ENCODE measurements at places on chromosomes 3 and 15. TPM values are rescaled to one million over a fixed set of nuclear protein-coding genes. Genes with fewer than 3 reads are reported as not detected.

Gene TMCO5A
- total RNA-seq: not detected

Gene CCDC80
- 29.1 TPM for total RNA-seq

Gene PSMA4
- 584 TPM for total RNA-seq

Gene RTP4
- 4.4 TPM for total RNA-seq

GRCh38 chr3:130340766-130341165, 4.7 kb upstream of the COL6A5 start:
- DNase-seq: no peak

- DNase-seq: peak; percentile 49
Observed at GRCh38 chr15:65870889-65871533, 1.7 kb downstream of the RAB11A start.

Gene ACY1
- total RNA-seq: 50.0 TPM

DNA sequence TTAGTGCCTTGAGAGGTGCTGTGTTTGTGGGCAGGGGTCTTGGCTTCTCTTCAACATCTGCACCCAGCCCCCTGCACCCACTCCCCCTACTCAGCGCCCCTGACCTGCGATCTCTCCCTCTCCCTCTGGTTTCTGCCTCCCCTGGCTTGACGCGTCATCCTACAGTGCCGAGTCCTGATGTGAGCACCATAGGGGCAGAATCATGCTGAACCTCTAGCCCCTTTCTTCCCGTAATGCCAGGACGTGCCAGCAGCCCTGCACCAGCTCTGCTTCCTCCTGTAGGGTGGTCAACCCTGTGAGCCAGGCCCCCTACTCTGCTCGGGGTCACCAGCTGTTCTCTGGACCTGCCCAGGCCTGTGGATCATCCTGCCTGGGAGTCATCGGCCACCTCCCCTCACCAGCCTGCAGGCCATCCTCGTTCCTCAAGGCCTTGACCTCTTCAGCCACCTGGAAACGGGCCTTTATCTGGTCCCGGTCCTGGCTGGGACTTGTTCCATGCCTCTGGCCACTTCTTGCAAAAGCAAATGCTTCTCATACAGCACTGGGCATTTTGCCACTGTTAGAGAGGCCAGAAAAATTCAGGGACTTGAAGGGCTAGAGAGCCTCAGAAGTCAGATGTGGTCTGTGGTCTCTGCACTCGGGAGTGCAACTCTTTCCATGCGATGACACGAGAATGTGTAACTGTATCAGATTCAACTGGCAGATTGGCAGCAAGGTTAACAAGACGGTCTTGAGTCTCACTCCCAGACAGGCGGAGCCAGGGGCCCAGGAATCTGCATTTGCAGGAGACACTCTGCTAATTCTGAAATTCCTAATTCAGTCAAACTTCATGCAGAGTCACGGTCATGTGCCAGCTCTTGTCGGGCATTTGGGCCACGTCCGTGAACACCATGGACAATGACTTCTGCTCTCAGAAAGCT, 16.7 kb upstream of the KLF15 start:
- peak; percentile 65 for DNase-seq

GRCh38 chr15:68502398-68502901, 70.5 kb upstream of the ITGA11 start:
- no peak for DNase-seq

Gene PRSS50
- total RNA-seq: not detected

GRCh38 chr3:38004415-38005075, 14.0 kb downstream of the VILL start:
- DNase-seq: peak; percentile 62

GRCh38 chr3:45012577-45012976, 13.5 kb upstream of the CLEC3B start:
- DNase-seq: no peak

DNA sequence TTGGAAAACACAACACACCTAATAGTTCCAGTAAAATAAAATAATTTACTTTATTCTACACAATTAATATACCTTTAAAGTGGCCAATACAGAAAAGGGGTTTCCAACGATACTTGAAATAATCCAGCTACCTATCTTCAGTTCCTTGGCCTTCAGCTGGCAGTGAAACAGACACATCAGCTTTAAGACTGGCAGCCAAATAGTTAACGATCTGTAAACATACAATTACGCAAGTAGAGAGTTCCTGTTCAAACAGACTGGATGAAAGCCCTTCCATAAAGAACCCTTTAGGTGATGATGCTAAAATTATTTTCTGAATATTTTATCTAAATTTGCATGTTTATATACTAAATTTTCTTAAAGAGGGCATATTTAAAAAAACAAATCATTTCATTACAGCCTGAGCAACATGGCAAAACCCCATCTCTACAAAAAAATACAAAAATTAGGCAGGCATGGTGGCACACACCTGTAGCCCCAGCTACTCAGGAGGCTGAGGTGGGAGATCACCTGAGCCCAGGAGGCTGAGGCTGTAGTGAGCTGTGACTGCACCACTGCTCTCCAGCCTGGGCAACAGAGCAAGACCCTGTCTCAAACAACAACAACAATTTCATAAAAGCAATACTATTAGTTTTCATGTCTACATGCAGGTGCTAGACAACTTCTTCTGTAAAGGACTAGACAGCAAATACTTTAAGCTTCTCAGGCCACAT, 12.9 kb downstream of the DYNC1LI1 start:
- no peak for DNase-seq

Gene EPHA6
- not detected for total RNA-seq

Gene ALPK3
- 0.12 TPM for total RNA-seq

DNA sequence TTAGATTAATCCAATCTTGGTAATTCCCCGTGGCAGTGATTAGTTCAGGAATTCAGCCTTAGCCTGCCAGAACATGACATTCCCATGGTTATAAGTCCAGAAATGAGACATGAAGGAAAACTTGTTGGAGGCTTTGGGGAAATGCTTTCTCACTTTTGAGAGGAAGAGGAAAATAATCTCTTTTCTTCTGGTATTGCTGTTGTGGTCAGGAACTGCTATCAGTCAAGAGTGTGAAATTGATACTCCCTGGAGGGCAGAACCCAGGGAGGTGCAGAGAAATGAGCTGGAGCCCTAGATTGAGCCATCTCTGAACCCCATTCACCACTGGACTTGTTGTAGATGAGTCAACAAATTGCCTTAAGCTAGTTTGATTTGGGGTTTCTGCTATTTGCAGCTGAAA, 38.6 kb upstream of the APH1B start:
- peak; percentile 95 for DNase-seq

Gene CYP19A1
- 0.59 TPM for total RNA-seq

- no peak for DNase-seq
Observed at GRCh38 chr15:74381481-74381880, 14.0 kb upstream of the CYP11A1 start.

- no peak for DNase-seq
Observed at GRCh38 chr3:119357190-119357589, 63.0 kb downstream of the ARHGAP31 start.

DNA sequence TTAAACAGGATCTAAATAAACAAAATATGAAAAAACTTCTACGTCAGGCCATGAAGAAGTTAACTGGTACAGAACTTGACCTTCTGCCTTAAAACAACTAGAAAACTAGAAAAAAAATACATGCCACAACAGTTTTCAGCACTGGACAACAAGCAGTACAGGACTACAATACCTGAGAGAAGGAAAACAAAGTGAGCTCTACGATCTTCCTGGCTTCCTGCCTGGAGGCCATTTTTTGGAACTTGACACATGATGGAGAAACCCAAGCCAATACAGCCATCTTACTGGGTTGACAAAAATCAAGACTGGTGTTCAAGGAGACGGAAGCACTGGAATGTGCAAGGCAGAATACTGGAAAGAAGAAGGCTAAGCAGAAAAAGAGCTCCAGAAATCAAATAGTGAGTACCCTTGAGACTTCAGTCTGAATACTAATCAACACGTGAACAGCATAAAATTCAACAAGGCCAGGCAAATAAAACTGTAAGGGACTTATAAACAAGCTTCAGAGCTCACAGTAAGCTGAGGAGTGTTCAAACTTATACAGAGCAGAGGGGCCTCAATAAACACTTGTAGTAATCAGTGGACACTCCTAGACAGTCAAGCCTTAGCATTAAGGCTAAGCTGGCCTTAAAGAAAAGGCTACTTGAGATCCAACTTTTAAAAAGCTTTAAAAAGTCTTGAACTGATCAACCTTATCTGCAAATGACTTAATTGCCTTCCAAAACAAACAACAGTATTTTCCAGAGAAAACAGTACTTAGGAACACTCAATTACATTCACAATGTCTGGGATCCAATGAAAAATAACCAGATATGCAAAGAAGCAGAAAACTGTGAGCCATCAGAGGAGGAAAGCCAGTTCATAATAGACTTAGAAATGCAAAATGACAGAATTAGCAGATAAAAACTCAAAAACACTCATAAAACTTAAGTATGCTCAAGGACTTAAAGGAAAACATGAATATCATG, 63.2 kb downstream of the DLG1 start:
- no peak for DNase-seq

GRCh38 chr15:78241017-78241416, 6.7 kb upstream of the ACSBG1 start:
- peak; percentile 67 for DNase-seq

DNA sequence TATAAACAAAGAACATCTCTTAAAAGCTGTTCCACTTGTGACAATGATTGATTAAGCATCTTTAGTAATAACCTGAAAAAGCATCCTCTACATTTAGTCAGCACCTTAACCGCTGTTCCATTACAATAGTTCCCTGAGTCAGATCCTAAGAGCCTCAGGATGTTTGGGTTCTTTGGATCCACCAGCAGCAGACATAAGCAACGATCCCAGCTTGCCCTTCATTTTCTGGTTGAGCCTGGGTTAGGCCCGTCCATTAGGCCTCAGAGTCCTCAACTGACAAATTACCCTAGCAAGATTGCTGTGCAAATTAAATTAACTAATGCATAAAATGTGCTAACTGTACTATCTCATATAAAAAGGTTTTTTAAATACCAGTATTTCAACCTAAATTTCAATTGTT, 42.3 kb upstream of the ROBO1 start:
- no peak for DNase-seq

Gene UPK1B
- not detected for total RNA-seq

- DNase-seq: no peak
Observed at GRCh38 chr15:81286621-81287121, 37.3 kb downstream of the STARD5 start.

DNA sequence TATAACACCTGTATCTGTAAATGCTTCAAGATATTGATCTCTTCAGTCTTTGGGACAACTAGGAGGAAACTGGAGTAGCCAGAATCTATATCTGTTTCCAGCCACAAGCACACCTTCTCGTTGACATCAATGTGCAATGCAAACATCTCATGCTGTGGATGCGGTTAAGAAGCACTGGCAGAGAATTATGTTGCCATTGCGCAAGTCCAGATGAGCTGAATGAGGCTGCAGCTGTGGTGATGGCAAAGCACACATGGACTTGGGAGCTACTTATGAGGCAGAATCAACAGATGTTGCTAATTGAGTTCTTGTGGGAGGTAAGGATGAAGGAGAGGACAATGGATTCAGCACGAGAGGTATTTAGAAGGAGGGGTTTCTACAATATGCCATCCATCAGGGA, 90.9 kb downstream of the STRIT1 start:
- DNase-seq: peak; percentile 91

- DNase-seq: peak; percentile 29
Observed at GRCh38 chr15:99073008-99073717, 31.7 kb upstream of the SYNM start.

DNA sequence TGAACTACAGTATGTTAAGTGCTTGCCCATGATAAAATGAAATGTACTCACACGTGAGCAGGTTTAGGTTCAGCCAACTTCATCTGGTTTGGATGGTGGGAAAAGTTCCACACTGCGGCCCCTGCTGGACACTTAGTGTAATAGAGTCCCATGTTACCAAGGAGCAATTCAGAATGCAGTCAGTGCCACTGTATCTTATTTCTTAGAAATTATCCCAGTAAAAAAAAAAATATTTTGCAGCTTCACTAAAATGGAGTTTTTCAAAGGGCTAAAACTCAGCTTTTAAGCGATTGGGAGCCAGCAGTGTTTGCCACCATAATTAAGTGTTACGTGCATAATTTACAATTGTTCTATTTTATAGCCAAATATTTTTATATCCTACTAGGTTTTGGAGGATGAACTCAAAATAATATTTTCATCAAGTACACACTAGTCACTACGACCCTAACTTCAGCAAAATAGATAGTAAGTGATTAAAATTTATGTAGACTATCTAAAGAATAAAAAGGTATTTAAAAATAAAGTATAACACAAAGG, 371.7 kb upstream of the GBE1 start:
- peak; percentile 50 for DNase-seq

Gene SLC28A1
- total RNA-seq: not detected

Gene SEMA5B
- total RNA-seq: not detected

Gene SLC28A2
- not detected for total RNA-seq

Gene KLF15
- total RNA-seq: 0.59 TPM

Gene CCDC71
- total RNA-seq: 26.0 TPM

Gene PEX11A
- total RNA-seq: 12.6 TPM

- no peak for DNase-seq
Observed at GRCh38 chr3:99965077-99965476, 147.4 kb downstream of the CMSS1 start.

DNA sequence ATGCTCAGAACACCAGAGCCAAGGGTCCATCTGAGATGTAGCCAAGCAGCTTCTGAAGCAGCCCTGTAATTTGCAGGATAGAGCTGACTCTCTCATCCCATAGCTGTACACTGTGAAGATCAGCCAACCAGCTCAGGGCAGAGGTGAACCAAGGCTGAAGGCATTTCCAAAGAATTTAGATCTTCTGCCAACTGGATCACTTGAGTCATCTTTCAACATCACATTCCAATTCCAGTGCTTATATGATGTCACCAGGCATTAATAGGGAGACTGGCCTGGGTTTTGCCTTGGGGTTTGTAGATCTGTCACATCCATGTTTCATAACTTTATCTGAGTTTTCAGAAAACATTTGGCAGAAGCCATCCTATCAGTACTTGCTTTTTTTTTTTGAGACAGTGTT, 98.2 kb downstream of the NR2F2 start:
- DNase-seq: peak; percentile 85

Gene GNL3
- total RNA-seq: 147 TPM

- DNase-seq: no peak
Observed at GRCh38 chr3:42489116-42489936, 13.1 kb upstream of the VIPR1 start.

GRCh38 chr3:134711284-134711683, 60.5 kb upstream of the KY start:
- peak; percentile 67 for DNase-seq

Gene CTXN2
- total RNA-seq: not detected

Gene POC1A
- 21.4 TPM for total RNA-seq

GRCh38 chr15:47675735-47676134, 41.6 kb upstream of the SEMA6D start:
- no peak for DNase-seq

Gene GDPGP1
- total RNA-seq: 5.9 TPM

Measured in RPMI7951 (cell line).